AG04449 (cell line): ENCODE measurements at places on chromosomes 5 and 9.

GRCh38 chr5:142841511-142842265 lies 71.5 kb downstream of the ARHGAP26 start:
- no peak for DNase-seq

DNA sequence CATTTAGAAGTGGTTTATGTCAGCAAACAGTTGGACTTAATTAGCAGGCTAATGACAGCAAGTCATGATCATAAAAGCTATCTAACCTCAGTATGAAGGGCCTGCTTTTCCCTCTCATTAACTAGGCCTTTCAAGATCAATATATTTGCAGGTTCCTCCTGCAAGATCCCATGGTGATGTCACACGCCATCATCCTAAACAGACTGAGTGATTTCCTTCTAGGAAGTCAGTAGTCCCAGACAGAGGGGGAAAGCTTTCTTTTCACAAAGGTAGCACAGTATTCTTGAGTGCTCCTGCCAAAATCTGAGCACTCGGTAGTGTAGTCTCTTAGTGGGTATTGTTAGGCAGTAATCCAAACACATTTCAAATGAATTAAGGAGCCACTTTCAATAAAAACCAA lies 52.5 kb downstream of the UIMC1 start:
- no peak for DNase-seq

DNA sequence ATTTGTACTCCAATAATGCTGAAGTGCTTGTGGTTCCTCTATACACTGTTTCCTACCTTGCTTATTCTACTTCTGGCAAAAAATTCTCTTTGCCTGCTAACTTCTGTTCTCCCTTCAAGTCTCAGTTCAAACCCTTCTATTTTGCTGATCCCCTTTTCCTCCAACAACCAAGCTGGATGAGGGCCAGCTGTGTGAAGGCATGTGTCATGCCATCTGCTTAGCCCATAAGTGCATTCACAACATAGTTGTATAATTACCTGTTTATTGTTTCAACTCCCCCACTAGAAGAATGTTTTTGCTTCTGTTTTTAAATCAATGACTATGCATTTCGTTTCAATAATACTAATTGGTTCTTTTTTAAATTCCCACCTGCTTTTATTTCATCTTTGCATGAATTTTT lies 1951.4 kb upstream of the WWC1 start:
- no peak for DNase-seq

DNA sequence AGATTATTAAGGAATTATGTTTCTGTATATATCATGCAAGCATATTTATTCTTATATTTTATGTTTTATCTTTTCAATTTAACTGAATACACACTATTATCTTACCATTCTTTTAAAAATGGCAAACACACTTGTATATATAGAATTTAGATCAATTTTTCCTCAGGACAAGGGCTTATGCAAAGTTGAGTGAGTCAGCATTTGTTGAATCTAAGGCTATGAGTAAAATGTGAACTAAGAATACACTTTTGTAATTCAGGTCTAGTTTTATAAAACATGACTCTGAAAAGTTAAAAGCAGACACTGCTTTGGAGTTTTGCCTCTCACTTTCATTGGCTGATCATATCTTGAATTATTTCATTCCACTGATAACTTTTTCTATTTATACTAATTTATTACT lies 127.8 kb downstream of the FOCAD start:
- no peak for DNase-seq

- no peak for DNase-seq
These were observed 207.5 kb downstream of the MELK start for GRCh38 chr9:36780186-36780585.

GRCh38 chr9:95756101-95756500 lies 119.4 kb upstream of the ERCC6L2 start:
- no peak for DNase-seq

DNA sequence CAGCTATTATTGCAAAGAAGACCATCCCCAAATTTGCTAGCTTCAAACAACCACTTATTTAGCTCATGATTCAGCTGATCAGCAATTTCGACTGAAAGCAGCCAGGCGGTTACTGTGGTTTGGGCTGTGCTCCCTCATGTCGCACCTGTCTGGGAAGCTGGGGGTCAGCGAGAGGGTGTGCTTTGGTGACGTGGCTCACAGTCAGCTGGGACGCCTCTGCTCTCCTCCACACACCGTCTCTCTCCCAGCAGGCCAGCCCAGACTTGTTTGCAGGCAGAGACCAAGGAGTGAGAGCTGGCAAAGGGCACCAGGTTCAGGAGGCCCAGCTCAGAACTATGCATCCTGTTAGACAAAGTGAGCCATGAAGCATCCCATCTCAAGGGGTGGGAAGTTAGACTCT lies 140.9 kb downstream of the SYK start:
- no peak for DNase-seq

DNA sequence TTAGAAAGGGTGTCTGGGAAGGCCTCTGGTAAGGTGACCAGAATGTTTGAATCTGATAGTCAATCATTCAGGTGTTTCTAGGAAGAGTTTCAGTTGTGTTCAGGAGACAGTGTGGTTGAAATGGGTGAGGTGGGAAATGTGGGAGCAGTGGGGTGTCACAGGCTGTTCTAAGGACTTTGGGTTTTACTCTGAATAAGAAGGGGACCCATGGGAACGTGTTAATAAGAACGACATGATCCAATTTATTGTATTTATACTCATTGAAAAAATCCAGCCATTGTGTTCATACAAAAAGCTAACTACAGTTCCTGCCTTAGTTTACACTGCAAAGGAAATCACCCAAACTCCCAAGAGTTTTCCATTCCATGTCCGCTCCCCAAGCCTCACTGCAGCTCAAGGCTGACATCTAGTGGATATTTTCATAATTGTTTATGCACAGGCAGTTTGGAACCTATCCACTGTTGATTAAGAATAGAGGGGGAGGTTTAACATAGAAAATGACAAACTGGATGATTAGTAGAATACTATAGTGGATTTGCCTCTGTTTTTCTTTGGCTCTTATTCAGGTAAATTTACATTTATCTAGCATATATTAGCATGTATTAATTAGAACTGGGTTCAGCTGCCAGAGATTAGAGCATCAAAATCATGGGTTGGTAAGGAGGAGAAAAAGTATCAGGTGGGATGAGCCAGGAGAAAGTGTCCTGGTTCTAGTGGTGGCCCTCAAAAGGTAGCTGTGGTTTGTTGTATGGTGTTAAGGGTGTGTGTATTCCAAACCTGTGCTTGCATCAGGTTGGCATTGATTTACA lies 17.7 kb downstream of the CAVIN4 start:
- DNase-seq, result no peak
